Adipose tissue (tissue), 3 donors: ENCODE measurements at places on chromosomes 3 and 15. TPM values are rescaled to one million over a fixed set of nuclear protein-coding genes. Genes with fewer than 3 reads are reported as not detected.

SKOR1 gene
- not detected for polyA plus RNA-seq

ANKRD63 gene
- polyA plus RNA-seq: not detected

KCNAB1 gene
- 2.3 TPM for polyA plus RNA-seq

XCR1 gene
- 0.01 TPM for polyA plus RNA-seq

CD86 gene
- polyA plus RNA-seq: 3.4 TPM

HCLS1 gene
- 10.3 TPM for polyA plus RNA-seq

RBSN gene
- 9.5 TPM for polyA plus RNA-seq

TRH gene
- polyA plus RNA-seq: 0.18 TPM

ITGA11 gene
- 0.44 TPM for polyA plus RNA-seq

NFKBIZ gene
- 41.7 TPM for polyA plus RNA-seq

HACD2 gene
- 12.8 TPM for polyA plus RNA-seq

ABTB1 gene
- 78.4 TPM for polyA plus RNA-seq

ARL14 gene
- 7.8 TPM for polyA plus RNA-seq

GRIP2 gene
- 0.49 TPM for polyA plus RNA-seq

GP5 gene
- 0.05 TPM for polyA plus RNA-seq

C3orf22 gene
- not detected for polyA plus RNA-seq

ADGRG7 gene
- not detected for polyA plus RNA-seq

A4GNT gene
- 0.14 TPM for polyA plus RNA-seq

MME gene
- polyA plus RNA-seq: 16.0 TPM

MANF gene
- polyA plus RNA-seq: 42.0 TPM

SLC28A1 gene
- not detected for polyA plus RNA-seq

EXD1 gene
- polyA plus RNA-seq: 0.10 TPM

LNP1 gene
- polyA plus RNA-seq: 1.3 TPM

SLC2A2 gene
- not detected for polyA plus RNA-seq

AHSG gene
- polyA plus RNA-seq: not detected

PLAAT1 gene
- not detected for polyA plus RNA-seq

TM6SF1 gene
- 8.8 TPM for polyA plus RNA-seq

ASB14 gene
- not detected for polyA plus RNA-seq

FOXL2 gene
- not detected for polyA plus RNA-seq

FRG2C gene
- not detected for polyA plus RNA-seq

TTBK2 gene
- 3.5 TPM for polyA plus RNA-seq

SCN11A gene
- 0.22 TPM for polyA plus RNA-seq

KY gene
- not detected for polyA plus RNA-seq

LXN gene
- 11.0 TPM for polyA plus RNA-seq

CCDC174 gene
- polyA plus RNA-seq: 10.7 TPM

NME9 gene
- 0.15 TPM for polyA plus RNA-seq

USP13 gene
- polyA plus RNA-seq: 5.3 TPM

GOLGA8H gene
- 0.89 TPM for polyA plus RNA-seq

CTXN2 gene
- polyA plus RNA-seq: 0.05 TPM

LAMB2 gene
- polyA plus RNA-seq: 90.5 TPM

GABRR3 gene
- polyA plus RNA-seq: not detected

LIPC gene
- polyA plus RNA-seq: 0.28 TPM

PHC3 gene
- 8.9 TPM for polyA plus RNA-seq

PYGO1 gene
- 1.1 TPM for polyA plus RNA-seq

SLC22A13 gene
- not detected for polyA plus RNA-seq

CSK gene
- 31.7 TPM for polyA plus RNA-seq

MOBP gene
- polyA plus RNA-seq: 0.22 TPM
